ENCODE measurements at places on chromosomes 16 and 17.

GRCh38 chr17:59542960-59543635 lies 22.3 kb upstream of the DHX40 start:
- DNase-seq, result peak; percentile 42

DNA sequence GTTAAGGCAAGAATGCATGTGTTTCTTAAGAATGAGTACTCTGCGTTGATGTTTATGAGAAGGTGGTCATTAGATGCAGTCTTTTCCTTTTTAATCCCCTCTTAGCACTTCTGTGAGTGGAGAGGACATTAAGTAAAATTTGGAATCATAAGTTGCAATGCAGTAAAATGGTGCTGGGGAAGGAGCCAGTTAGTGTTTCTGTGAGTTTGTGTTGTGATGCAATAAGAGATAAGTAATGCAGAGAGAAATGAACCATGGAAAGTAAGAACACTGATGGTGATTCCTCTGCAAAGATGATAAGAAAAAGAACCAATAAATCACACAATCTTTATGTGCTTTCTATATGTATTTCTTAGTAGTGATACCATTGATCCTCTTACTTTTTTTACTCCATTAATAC lies 20.0 kb downstream of the ABHD15 start:
- no peak for DNase-seq

GRCh38 chr17:66462010-66462409 lies 159.6 kb downstream of the PRKCA start:
- peak; percentile 65 for DNase-seq

- peak; percentile 1 for DNase-seq
These were observed 232.4 kb upstream of the PSMD7 start for GRCh38 chr16:74064120-74064735.

GRCh38 chr17:68385490-68386215 lies 71.6 kb downstream of the WIPI1 start:
- no peak for DNase-seq

- DNase-seq, result no peak
These were observed 107.8 kb upstream of the WSCD1 start for GRCh38 chr17:5962371-5962770.

DNA sequence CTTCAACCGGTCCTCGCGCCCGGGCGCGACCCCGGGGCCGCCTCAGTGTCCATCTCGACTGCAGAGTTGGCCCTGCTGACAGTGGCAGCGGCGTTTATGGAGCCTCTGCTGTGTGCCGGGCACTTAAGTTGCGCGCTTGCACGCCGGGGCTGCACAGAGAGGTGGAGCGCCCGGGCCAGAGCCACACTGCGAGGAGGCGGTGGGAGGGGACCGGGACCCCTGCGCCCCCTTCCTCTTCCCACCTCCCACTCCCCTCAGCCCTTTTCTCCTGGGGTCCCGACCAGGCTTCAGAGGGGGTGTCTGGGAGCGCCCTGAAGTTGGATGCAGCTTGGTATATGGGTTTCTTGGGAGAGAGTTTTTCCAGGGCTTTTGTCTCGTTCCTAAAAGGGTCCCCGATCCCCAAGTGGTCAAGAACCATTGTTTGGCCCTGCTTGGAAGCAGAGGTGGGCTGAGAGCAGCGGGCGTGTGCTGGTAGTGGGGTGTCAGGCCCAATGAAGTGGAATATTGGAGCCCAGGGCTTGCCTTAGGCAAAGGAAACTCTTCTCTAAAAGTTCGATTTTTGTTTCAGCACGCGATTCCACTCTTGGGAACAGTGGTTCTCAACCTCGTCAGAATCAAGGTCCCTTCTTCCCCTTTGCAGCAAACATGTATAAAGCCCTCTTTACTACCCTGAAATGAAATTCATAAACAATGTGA lies 605 bp downstream of the MRTFB start:
- peak; percentile 14 for DNase-seq

GRCh38 chr16:82945420-82946101 lies 318.8 kb downstream of the CDH13 start:
- DNase-seq, result no peak

DNA sequence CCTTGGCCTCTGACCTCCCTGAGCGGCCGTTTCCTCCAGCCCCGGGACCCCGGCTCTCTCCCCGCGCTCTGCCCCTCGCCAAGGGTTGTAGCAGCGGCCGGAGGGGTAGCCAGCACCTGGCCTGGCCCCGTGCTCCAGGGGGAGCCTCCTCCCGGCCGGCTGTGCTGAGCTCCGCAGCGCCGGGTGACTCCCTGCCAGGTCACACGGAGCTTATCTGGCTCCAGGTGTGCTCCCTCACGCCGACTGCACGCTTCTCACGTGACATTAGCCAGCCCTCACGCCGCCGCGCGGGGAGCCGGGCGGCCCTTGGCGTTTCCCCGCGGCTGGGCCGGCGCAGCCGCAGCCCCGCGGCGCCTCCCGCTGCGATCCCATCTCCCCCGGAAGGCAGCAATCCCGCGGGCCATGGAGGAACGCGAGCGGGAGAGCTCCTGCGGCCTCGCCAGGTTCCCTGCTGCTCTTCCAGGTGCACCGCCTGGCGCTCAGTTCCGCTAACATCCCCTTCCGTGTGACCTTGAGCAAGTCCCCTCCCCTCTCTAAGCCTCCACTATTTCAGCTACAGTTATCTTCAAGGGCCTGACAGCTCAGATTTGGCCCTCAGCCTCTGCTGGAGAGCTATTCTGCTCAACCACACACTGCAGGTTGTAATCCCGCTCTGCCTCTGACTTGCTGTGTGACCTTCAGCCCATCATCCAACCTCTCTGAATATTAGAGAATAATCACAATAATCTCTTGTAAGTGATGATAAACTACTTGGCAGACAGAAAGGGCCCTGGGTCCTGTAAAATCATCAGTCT lies 3.4 kb downstream of the MYO18A start:
- DNase-seq, result no peak

GRCh38 chr16:27447301-27447700 lies 45.3 kb downstream of the IL21R start:
- peak; percentile 55 for DNase-seq

GRCh38 chr16:47150067-47150466 lies 6.3 kb upstream of the NETO2 start:
- no peak for DNase-seq

- no peak for DNase-seq
These were observed 60.7 kb upstream of the SOX9 start for GRCh38 chr17:72060084-72060483.

- DNase-seq, result no peak
These were observed 47.3 kb downstream of the GDE1 start for GRCh38 chr16:19474617-19475016.

DNA sequence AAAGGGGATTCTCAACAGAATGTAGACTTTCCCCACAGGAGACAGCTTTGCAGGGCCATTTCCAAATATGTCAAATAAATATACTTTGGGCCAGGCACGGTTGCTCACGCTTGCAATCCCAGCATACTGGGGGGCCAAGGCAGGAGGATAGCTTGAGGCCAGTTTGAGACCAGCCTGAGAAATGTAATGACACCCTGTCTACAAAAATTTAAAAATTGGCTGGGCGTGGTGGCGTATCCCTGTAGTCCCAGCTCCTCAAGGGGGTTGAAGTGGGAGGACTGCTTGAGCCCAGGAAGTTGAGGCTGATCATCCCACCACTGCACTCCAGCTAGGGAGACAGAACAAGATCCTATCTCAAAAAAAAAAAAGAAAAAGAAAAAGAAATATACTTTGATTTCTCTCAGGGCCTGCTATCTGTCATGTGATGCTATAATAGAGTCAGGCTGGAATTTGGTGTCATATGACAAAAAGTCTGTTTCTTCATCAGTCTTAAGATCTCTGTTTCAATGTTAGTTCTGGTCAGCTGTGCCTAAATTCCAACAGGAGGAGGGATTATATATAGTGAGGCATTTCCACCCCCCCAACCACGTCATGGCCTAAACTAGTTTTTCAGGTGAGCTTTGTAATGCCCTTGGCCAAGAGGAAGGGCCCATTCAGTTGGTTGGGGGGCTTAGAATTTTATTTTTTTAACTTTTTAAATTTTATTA lies 4.3 kb upstream of the ZDHHC7 start:
- DNase-seq, result peak; percentile 50

DNA sequence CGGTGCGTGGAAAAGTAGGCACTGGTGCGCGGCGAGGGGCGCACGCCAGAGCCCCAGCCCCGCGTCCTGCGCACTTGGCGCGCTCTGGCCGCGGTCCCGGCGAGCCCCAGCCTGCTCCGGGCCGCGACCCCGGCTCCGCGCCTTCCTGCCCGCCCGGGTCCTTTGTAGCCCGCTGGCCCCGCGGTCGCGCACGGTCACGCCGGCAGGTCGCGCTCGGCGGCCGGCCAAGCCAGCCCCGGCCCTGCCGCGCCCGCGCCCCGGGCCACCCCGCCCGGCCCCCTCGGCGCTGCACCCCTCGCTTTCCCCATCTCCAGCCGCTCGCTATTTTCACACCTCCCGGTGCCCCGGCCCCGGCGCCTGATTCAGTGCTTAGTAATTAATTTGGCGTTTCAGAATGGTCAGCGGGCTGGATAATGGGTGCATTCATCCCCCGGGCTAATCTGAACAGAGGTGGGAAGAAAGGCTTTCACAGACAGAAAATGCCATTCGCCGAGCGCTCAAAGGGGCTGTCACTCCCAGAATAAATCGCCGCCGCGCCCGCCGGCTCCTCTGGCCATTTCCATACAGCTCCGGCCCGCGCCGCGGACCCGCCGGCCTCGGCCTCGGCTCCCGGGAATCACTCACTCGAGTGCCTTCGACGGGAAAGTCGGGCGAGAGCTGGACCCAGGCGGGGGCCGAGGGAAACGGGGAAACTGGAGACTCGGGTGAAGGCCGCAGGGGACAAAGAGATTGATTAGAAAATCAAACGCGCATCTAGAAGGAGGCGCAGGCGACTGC lies 17.8 kb upstream of the NTN1 start:
- no peak for DNase-seq

- no peak for DNase-seq
These were observed 125.0 kb downstream of the HS3ST3A1 start for GRCh38 chr17:13476720-13477119.

GRCh38 chr16:15650698-15651171 lies 690 bp downstream of the NDE1 start:
- no peak for DNase-seq

GRCh38 chr17:29505836-29506235 lies 61.0 kb downstream of the ABHD15 start:
- DNase-seq, result peak; percentile 57

GRCh38 chr17:19742495-19742894 lies 5.6 kb downstream of the ALDH3A1 start:
- no peak for DNase-seq

DNA sequence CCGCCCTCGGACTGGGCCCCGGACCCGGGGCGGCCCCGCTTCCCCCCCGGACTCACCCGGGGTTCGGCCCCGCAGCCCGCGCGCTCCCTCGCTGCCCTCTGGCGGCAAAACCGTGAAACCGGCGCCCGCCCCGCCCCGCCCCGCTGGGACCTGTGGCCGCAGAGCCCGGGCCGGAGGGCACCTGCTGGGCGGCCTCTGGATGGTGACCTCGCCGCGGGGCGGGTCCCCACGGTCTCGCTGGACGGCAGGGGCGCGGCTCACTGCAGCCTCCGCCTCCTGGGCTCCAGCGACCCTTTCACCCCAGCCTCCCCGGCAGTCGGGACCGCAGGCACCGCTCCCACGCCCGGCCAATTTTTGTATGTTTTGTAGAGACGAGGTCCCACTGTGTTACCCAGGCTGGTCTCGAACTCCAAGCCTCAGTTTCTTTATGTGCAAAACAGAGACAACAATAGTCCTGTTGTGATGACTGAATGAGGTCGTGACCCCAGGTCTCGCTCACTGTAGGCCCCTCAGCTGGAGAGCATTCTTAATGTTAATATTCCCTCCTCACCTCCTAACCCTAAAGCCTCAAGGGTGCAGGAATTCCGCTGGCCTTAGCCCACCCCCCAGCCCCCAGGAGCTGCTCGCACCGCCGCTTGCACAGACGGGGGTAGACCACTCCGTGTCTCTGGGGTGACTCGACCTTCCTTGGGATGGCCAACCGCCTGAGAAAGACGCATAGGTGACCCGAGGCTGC lies 33.7 kb upstream of the RPH3AL start:
- peak; percentile 35 for DNase-seq

DNA sequence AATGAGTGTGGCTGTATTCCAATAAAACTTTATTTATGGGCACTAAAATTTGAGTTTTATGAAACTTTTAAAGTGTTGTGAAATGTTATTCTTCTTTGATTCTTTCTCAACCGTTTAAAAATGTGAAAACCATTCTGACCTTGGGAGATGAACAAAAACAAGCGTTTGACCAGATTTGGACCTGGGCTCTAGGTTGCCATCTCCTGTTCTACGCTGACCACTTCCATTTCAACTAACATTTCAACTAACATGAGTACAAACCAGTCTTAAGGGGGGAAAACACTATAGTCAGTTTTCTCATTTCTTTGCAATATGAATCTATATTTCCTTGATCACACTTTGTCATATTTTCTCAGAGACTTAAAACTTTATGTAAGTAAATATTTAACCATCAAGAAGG lies 118.4 kb upstream of the IRX5 start:
- no peak for DNase-seq

DNA sequence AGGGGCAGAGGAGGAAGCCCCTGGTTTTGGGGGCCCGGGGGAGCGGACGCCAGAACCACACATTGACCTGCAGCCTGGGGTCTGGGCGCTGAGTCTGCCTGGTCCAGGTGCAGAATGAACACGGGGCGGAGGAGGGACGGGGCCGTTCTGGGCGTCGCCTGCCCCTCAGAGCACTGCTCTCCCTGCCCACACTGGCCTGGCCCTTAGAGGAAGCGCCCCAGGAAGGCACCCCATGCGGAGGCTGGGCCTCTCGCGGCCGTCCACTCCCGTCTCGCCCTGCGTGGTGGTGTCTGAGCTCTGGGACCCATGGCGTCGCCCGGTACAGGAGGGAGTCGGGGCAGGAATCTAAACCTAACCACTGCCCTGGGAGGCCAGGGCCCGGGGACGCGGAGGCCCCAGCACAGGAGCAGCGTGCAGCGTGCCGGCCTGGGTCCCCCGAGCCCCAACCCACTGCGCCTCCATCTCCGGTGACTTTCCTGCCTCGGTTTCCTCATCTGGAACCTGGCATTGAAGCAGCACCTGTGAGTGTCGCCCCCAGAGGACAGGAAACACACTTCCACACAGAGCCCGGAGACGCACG lies 4.3 kb downstream of the TPSD1 start:
- no peak for DNase-seq

DNA sequence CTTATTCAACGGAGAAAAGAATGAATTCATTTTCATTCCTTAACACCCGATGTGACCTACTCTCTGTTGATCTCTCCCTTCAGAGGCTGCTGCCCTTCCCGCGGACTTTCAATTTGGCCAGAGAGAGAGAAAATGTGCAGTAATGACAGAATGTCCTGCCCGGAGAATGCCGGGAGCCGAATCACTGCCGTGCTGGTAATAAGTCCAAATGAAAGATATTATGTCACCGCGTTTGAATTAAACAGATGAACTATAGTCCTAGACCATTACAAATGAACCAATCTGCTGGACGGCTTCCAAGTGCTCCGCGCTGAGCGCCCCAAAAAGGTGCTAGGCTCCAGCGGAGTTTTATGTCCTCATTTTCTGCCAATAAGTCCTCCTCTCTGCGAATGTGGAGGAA lies 14.7 kb upstream of the C16orf82 start:
- no peak for DNase-seq

- DNase-seq, result no peak
These were observed 126.7 kb upstream of the GSE1 start for GRCh38 chr16:85486256-85486915.
